ENCODE measurements at places on chromosomes 3 and 15.

- DNase-seq = no peak
Measured at GRCh38 chr15:73436613-73437012, 6.4 kb upstream of the REC114 start.

DNA sequence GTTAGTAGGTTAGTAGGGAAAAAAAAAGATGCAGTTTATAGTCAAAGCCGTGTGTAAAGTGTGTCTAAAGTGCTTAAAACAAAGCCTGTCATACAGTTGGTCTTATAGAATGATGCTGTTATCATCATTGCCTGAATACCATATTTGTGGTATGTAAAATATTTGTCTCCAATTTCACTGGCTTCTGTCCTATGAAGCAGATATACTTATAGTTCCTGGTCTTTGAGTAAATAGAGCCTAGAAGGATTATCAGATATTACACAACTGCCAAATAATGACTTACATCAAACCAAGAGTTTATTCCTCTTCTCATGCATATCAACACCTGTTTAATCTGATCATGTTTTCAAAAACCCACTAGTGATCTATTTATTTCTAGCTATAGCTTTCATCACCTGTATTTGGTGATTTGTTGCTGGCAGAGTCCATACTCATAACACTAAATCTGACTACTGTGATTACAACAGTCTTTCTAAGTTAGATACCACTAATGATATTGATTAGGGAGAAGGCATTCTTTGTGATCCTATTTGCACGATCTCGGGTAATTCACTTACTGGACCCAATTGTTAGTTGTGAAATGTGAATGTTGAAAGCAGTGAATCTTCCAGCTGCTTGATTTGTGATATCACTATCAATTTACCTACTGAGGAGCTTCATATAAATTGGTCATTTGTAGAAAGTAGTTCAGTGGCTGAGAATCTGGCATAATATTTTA lies 413.7 kb downstream of the LPP start:
- DNase-seq = peak; percentile 26

GRCh38 chr3:127690106-127690505 lies 17.4 kb downstream of the ABTB1 start:
- no peak for DNase-seq

- no peak for DNase-seq
Measured at GRCh38 chr15:31098491-31098917, 3.0 kb downstream of the TRPM1 start.

DNA sequence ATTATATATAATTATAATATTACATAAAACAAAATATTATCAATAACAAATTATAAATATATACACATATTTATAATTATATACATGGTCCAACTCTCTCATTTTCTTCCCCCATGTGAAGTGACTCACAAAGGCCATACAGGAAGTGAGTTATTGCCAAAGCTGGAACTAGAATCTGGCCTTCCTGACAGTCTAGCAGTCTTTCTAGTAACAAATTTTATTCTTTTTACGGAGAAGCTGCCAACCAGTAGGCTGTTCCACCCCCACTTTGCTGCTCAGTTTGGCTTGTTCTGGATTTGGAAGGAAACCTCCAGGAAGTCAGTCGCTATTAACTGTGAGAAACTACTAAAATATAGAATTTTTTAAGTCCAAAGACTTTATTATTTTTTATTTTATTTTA lies 79.6 kb downstream of the DHX36 start:
- DNase-seq = no peak

- DNase-seq = no peak
Measured at GRCh38 chr15:56984681-56985481, 66.4 kb downstream of the TCF12 start.

DNA sequence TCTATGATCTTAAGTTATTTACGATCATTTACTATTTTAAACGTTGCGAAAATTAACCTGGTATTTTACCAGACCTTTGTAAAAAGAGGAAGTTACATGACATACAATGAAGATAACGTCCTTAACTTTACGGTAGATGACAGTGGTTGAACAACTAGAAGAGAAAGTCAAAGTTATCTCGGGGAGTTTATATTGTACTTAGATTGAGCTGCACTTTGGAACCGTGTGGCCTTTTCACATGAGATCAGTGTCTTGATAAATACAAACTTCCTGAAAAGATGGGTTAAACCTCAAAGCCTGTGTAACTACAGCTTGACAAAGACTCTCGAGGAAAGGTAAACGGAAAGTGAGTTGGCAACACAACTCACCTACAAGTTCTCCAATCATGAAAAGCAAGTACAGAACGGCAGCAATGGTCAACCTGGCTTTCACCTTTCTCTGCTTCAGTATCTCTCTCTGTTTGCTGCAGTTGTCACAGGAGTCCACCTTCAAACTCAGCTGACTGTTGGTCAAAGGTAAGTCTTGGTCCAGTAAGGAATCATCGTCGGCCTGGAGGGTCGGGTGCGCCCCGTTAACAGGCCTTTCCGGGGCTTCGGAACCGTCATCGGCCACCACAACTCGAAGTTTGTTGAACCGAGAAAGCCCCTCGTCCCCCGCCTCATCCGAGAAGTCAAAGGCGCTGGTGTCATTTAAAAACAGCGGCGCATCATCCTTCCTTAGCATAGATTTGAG lies 793 bp downstream of the SLC30A4 start:
- no peak for DNase-seq

DNA sequence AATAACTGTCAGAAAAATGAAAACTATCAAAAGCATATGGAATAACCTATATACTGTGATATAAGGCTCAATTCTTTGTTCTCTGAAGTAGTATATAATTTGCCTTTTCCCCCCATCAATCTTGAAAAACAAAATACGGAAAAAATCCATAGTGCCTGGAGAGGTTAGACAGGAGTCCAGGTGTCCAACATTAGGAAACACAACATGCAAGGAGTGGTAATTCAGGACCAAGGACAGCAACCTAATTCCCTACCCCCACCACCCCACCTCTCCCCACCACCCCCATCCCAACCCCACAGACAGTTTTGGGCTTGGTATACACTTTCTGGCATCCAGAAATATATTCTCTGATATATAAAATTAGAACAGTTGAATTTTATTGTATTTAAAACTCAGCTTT lies 55.1 kb upstream of the SLC25A26 start:
- DNase-seq = no peak

DNA sequence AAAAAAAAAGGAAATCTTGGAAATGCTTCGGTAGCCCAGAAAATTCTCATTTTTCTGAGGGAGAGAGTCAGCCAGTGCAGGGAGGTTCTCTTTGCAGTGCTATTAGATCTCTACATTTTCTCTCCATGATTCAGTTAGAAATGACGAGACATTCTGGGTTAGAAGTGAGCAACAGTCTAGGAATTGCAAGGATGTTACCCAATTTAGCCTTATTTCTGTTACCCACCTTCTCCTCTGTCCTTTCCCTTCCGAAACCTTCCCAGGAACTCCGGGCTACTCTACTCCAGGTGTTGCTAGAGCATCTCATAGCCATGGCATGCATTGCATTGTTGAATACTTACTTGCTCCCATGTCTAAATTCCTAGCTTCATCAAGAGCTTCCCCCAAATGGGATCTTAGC lies 106.8 kb downstream of the EDEM1 start:
- no peak for DNase-seq

DNA sequence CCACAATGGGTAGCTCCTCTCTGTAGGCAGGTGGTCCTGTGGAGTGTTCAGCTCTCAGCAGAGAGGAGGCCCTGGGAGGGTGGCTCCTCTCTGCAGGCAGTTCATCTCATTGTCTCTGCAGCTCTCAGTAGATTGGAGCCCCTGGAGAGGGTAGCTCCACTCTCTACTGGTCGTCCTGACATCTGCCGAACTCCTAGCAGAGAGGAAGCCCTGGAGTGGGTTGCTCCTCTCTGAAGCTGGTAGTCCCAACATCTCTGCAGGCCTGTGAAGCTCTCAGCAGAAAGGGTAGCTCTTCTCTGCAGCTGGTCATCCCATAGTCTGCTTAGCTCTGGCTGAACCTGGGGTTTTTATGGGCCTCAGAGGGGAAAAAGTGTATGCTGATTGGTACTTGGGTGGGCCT lies 50.8 kb downstream of the EFCAB12 start:
- no peak for DNase-seq

All from retinal pigment epithelial cell (primary cell).